ENCODE measurements at places on chromosomes 13 and 19.

GRCh38 chr19:45528744-45529419 is 21.6 kb downstream of the VASP start:
- H3K27me3 ChIP-seq = peaks cover 23% of the 10 kb centered on the region
- H3K27ac ChIP-seq = no peak overlapping the region
- H3K4me3 ChIP-seq = peak overlapping the region; percentile 73
- peaks cover 16% of the 10 kb centered on the region for H3K36me3 ChIP-seq
- no peak for DNase-seq
- H3K4me1 ChIP-seq = peaks cover 14% of the 10 kb centered on the region

DNA sequence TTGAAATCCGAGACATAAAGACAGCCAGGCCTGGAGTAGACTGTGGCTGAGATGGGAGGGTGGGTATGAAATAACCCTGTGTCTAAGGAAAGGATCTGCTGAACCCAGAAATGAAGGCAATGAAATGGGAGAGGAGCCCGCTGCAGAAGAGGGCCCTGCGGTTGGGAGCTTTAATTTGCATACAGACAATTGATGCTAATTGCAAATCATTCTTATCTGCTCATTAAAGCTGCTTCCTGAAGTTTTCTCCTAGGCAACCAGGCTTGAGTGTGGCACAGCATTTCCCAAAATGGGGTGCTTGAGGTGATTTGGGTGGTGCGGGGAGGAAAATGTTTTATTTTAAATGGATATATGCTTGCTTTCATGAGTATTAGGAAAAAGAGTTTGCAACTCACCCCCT is 55.4 kb downstream of the DPF1 start:
- H3K36me3 ChIP-seq = peaks cover 30% of the 10 kb centered on the region
- H3K27ac ChIP-seq = no peak overlapping the region
- H3K4me1 ChIP-seq = no peaks in the 10 kb centered on the region
- H3K4me3 ChIP-seq = no peak overlapping the region
- no peak for DNase-seq

DNA sequence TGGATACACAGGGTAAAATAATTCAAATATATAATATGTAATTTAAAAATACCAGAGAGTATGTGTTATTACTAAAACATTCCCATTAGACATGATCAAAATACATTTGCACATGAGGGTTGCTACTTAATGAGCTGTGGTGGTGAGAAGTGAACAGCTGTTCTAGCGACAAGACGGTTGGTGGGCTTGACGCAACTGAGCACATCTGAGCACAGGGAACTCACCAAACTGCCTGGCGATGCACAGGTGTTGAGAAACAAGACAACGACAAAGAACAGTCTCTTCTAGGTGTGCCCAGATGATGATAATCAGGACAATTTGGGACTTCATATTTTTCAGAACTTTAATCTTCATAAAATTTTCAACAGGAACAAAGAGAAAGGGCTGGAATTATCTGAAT is 555.1 kb upstream of the SGCG start:
- H3K27ac ChIP-seq = no peak overlapping the region
- H3K4me3 ChIP-seq = no peak overlapping the region
- H3K27me3 ChIP-seq = no peaks in the 10 kb centered on the region

DNA sequence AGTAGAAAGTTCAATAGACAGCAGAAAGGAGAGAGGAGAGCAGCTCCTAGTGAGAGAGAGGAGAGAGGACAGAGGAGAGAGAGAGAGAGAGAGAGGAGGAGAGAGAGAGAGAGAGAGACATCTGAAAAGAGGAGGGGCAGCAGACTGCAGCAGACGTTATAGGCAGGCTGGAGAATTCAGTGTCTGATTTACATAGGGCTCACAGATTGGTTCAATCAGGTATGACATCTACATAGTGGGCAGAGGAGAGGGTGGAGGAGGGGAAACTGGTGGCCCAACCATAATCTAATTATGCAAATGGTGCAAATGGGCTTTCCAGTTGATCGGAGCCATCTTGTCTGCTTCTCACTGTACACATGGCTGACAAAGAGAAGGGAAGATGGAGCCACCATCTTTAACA is 221.3 kb upstream of the TRPC4 start:
- no peaks in the 10 kb centered on the region for H3K27me3 ChIP-seq
- no peak for DNase-seq

- H3K27me3 ChIP-seq = peaks cover 80% of the 10 kb centered on the region
- no peak overlapping the region for H3K4me3 ChIP-seq
- DNase-seq = no peak
- H3K27ac ChIP-seq = no peak overlapping the region
Measured at GRCh38 chr19:50710094-50710493, 9.5 kb downstream of the SHANK1 start.
